SK-N-SH (cell line): ENCODE measurements at places on chromosomes 12 and 14.

- DNase-seq, result no peak
Measured at GRCh38 chr12:26399381-26399780, 204.0 kb downstream of the SSPN start.

GRCh38 chr12:662566-663292 is 516 bp downstream of the NINJ2 start:
- DNase-seq, result no peak

DNA sequence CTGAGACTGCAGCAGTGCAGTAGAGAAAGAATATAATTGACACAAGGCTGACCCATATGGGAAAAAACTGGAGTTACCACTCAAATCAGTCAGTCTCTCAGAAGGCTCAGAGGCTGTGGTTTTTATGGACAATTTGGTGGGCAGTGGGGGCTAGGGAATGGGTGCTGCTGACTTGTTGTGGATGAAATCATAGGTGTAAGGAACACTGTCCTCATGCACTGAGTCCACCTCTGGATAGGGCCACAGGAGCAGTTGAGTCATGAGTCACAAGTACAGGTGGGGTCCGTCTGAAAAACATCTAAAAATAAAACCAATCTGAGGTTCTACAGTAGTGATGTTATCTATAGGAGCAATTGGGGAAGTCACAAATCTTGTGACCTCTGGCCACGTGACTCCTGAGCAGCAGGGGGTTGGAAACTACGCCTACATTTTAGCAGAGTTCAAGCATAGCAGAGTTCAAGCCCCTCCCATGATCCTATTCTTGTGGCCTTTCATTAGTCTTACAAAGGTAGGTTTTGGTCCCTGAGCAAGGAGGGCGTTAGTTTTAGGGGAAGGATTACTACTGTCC is 18.1 kb upstream of the SGPP1 start:
- DNase-seq, result no peak

DNA sequence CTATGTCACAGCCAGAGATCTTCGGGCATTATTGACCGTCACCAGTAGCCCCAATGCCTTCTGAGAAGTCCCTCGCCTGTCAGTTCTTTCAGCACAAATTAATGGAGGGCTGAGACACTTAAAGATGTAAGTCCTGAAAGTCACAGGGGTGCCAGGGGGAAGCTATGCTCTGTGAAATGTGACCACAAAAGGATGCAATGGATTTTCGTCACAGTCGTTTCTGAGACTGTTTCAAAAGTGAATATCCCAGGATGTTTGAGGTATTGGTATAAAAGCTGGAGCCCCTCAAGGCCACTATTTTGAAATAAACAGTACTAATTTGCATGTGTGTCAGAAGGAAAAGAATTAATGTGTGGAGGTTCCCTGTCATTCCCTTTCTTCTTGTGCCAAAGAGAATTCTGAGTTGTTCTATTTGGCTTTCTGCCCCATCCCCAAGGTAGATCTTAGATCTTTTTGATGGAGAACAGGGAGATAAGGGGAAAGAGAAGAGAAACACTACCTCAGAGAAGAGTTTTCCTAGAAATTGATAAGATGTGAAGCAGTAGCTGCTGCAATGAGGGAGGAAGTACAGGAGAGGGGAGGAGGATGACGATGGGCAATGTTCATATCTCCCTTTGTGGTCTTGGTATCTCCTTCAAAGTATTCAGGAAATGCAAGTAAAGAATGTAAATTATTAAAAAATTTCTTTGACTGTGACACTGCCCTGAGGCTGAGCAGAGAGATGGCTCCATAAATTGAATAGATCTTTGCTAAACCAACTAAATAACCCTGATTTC is 101.8 kb upstream of the NAP1L1 start:
- DNase-seq, result no peak

- DNase-seq, result no peak
Measured at GRCh38 chr12:51020448-51021182, 5.6 kb downstream of the SLC11A2 start.

DNA sequence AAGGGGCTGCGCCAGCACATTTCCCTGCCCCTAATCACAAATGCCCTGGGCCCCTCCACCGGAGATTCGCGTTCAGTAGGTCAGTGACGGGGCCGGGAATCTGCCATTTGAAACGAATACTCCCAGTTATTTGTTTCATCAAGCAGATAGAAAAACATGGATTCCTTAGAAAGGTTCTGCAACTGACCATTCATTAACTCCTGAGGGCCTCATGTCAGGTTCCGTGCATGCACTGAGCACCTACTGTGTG is 25.6 kb upstream of the UBC start:
- no peak for DNase-seq

- no peak for DNase-seq
Measured at GRCh38 chr12:2168808-2169207, 116.0 kb downstream of the CACNA1C start.

- no peak for DNase-seq
Measured at GRCh38 chr14:64673748-64674147, 30.5 kb upstream of the PLEKHG3 start.

DNA sequence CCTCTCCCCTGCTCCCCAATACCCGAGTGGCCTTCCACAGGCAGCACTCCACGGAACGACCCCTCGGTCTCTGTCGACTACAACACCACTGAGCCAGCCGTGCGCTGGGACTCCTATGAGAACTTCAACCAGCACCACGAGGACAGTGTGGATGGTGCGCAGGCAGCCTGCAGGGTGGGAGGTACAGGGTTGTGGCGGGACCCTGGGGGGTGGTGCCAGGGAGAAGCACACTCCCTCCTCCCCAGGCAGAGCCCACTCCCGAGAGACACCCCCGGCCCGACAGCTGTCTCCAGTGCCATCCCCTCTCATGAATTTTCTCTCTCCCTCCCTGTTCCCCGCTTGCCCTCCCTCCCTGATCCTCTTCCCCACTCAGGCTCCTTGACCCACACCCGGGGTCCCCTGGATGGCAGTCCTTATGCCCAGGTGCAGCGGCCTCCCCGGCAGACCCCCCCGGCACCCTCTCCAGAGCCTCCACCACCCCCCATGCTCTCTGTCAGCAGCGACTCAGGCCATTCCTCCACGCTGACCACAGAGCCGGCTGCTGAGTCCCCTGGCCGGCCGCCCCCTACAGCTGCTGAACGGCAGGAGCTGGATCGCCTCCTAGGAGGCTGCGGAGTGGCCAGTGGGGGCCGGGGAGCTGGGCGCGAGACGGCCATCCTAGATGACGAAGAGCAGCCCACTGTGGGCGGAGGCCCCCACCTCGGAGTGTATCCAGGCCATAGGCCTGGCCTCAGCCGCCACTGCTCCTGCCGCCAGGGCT is 9.0 kb downstream of the TNS2 start:
- no peak for DNase-seq

DNA sequence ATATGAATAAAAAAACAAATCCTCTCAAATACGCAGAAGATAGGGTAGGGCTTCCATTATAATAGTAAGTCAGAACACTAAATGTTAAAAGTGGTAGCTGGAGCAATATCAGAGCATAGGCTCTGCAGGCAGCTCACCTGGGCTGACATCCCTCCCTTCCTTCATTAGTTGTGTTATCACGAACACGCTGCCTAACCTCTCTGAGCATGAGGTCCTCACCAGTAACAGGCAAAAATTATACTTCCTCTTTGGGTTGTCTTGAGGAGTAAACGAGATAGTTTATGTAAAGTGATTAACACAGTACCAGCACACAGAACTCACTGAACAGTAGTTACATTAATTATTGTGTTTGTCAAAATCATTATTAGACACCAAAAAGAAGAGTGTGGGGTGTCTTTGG is 154.3 kb downstream of the STXBP6 start:
- no peak for DNase-seq

- DNase-seq, result peak; percentile 63
Measured at GRCh38 chr14:23186913-23187654, 3.6 kb upstream of the SLC7A8 start.

- no peak for DNase-seq
Measured at GRCh38 chr14:80003138-80003537, 208.2 kb downstream of the DIO2 start.

DNA sequence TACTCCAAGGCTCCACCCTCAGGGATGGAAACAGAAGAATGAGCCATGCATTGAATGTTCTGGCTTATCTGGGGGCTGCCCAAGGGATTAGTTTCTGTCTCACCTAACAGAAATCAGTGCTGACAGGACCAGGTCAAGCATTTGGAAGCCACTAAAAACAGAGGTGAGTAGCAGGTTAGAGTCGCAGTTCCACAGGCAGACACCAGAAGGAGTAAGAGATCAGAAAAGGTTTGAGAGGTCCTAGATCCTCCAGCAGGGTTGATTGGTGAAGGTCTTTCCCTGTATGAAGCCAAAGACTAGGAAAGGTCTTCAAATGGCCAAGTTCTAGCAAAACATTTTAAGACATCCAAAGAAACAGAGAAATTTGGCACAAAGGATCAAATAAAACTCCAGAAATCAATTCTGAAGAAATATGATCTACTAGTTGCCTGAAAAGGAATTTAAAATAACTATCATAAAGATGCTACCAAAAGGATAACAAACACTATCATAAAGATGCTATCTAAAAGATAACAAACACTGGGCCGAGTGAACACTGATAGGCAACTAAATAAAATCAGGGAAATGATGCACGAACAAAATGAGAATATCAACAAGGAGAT is 19.5 kb upstream of the TTC9 start:
- peak; percentile 56 for DNase-seq

DNA sequence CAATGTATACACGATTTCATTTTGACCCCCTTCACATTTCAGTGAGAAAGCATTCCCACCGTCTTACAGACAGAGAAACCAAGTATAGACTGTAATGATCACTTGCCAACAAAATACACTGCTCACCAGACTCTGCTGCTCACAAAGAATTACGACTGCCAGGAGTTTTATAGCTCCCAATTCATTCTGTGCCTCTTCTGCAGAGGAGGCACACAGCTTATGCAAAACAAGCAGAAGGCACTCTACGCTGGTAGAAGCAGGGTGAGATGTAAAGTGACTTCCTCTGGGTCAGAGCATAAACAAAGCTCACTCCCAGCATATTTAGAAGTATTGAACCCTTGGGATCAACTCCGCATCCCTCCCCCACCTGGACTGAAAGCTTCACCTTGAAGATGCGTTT is 14.6 kb downstream of the SPTB start:
- DNase-seq, result no peak

DNA sequence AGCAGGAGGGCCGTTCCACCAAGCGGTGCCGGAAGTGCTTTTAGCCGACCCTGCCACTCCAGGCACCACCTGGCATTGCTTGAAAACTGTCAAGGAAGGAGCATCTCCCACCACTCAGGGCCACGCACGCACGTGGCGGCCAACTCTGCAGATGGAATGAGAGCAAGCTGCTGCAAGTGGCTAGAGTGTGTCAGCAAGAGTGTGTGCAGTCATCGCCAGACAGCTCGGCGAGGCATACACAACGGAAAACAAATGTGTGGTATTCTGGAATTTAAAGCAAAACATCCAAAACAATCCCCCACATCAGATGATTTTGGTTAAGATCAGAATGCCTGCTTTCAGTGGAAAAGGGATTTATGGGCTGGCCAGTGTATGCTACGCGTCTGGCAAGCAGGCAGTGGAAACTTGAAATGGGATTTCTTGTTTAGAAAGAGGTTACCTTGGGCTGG is 11.2 kb downstream of the CD9 start:
- no peak for DNase-seq

- DNase-seq, result peak; percentile 11
Measured at GRCh38 chr12:6644257-6644596, 3.0 kb downstream of the ACRBP start.

DNA sequence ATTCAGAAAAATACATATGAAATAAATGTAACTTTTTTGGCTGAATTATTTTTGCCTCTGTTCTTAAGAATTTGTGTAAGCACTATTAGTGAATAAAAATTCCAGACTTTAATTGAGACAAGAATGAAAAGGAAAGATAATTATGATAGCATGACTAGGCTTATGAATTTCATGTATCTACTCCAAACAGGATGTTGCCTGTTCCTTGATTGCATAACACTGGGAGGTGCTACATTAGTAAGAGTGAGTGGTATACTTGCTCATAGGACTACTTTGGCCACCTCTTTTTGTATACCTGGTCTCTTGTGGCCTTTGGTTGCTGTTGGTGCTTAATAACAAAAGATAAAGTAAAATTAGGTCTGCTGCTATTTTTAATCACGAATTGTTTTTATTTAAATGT is 112.8 kb downstream of the NAV3 start:
- no peak for DNase-seq

DNA sequence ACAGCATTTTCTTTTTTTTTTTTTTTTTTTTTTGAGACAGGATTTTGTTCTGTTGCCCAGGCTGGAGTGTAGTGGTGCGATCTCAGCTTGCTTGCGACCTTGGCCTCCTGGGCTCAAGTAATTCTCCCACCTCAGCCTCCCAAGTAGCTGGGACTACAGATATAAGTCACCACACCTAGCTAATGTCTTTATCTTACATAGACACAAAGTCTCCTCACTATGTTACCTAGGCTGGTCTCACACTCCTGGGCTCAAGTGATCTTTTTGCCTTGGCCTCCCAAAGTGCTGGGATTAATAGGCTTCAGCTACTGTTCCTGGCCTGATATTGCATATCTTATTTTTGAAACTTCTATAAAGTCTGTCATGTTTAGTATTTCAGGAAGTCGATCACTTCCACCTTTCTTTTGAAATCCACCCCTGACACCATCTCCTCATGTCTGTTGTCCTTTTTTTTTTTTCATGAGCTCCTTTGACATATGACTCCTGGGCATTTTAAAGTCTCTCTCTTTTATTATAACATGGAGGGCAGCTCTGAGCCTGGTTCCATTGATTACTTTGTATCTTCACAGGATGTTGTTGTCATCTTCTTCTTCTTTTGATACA is 5.9 kb upstream of the A2ML1 start:
- no peak for DNase-seq

- no peak for DNase-seq
Measured at GRCh38 chr12:75322464-75322863, 7.7 kb downstream of the CAPS2 start.

GRCh38 chr12:51695241-51696010 is 104.4 kb downstream of the SCN8A start:
- no peak for DNase-seq

DNA sequence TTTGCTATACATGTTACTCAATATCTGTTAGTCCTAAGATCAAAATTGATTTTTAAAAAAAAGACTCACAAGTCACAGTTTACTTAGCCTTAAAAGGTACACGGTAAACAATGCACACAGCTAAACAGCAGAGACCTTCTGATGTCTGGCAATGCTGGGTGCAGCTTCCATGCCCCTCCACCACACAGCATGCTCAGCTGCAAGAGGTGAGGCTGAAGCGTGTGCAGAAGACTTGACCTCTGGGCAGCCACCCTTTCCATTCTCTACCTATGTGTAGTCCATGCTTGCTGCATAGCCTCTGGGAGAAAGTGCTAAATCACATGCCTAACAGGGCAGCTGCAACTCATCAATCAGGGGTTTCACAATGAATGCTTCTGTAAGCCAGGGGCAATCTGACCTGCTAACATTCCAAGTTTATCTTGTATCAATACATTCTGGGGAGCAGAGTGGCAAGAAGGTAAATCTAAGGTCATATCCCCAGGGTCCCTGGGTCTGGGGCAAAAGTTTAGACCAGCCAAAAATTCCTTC is 44.5 kb upstream of the AMN1 start:
- DNase-seq, result peak; percentile 30
